ENCODE measurements at places on chromosomes 2 and 18.

GRCh38 chr2:6589150-6589549 is 276.6 kb downstream of the CMPK2 start:
- DNase-seq: no peak

DNA sequence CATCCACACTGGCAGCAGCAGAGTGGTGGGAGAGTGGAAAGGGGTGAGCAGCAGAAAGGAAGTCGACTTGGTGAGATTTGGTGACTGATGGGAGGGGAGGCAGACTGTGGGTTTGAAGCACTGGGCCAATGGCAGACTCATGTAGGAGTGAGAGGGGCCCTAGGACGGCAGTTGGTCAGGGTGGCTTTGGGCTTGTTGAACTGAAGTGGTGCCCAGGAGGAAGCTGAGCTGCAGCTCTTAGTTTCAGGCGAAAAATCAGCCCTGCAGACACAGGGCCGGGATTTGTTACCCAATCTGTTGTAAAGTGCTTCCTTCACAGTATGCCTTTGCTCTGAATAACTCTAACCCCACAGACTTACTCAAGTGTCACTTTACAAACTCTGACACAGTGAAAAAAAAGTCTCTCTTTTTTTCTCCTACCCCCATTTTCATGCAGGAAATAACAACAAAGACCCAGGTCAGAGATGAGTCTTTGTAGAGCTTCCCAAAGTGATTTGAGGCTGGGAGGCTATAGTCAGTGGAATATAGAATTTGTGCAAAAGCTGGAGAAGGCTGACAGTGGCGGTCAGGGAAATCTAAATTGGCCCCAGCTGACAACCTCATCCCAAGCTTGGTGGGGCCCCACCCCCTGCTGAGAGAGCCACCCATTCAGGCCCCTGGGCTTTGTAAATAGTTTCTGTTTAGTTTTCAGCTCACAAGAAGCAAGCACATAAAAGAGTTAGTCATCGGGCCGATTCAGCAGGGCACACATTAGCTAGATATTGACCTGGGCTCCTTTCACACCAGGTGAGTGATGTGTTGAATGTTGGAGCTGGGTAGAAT is 226.9 kb downstream of the VAPA start:
- DNase-seq: peak; percentile 30

GRCh38 chr2:201377218-201377617 is 20.1 kb upstream of the FLACC1 start:
- no peak for DNase-seq

GRCh38 chr2:216742411-216742810 is 47.1 kb upstream of the IGFBP5 start:
- no peak for DNase-seq

GRCh38 chr2:232418466-232419244 is 12.0 kb downstream of the ALPG start:
- no peak for DNase-seq

- DNase-seq: no peak
Measured at GRCh38 chr2:128593879-128594650, 275.4 kb upstream of the HS6ST1 start.

GRCh38 chr18:57404345-57404744 is 30.8 kb upstream of the ONECUT2 start:
- no peak for DNase-seq

DNA sequence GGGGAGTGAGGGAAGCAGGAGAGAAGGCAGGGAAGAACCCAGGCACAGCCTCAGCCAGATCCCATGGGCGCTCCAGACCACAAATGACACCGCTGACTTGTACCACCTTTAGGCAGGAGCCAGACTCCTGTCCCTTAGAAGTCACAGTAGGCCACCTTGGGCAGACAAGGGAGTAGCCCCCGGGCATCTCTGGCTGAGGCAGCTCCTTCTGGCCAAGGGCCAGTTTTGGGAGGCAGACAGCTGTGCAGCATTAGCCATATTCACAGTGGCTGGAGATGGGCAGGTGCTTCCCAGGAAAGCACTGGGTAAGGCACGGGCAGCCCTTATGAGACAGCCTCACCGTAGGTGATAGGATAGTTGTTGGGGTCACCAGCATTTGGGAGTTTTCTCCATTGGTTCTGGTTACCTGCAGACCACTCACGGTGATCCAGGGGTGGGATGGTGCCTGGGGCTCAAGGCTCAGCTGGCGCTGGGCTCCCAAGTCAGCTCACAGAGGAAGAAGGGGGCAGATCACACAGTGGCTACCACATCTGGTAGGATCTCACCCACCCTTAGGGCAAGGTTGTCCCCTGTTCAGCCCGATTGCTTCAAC is 2.1 kb downstream of the ASTL start:
- no peak for DNase-seq

GRCh38 chr18:62632788-62633455 is 82.4 kb upstream of the PHLPP1 start:
- no peak for DNase-seq
